Fibroblast of lung (primary cell): ENCODE measurements at places on chromosomes 1 and 21.
A peak's percentile ranks its signal among the peaks of the same experiment; 100 is the strongest.

DNA sequence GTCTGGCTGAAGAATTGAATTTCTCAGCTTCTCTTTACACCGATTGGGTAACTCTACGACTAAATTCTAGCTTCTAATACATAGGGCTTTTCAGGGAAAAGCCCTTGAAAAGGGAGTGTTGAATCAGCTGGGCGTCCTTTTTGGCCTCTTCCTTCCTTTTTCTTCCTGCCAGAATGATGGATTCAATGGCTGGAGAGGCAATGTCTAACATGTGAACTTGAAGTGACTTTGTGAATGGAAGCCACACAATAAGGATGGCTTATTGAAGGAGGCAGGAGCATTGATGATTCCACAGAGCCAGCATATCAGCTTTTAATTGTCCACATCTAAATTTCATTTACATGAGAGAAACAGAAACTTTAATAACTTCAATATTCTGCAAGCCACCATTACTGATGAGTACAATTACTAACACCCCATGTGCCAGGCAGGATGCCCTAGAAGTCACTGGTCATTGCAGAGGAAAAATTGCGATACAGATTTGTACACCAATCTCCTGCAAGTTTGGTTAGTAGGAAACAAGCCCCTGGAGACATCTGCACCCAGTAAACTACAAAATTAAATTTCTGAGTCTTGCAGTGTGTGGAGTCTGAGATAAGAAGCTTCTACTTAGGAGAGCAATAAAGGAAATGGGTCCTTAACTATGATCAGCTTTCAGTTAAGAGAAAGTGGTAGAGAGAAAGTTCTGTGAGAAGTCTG is 56.1 kb downstream of the STYXL2 start:
- no peaks in the 10 kb centered on the region for H3K27me3 ChIP-seq
- DNase-seq, result no peak

GRCh38 chr1:198359024-198359653 is 181.3 kb downstream of the ATP6V1G3 start:
- no peaks in the 10 kb centered on the region for H3K36me3 ChIP-seq
- no peaks in the 10 kb centered on the region for H3K27me3 ChIP-seq
- no peak overlapping the region for H3K4me3 ChIP-seq

DNA sequence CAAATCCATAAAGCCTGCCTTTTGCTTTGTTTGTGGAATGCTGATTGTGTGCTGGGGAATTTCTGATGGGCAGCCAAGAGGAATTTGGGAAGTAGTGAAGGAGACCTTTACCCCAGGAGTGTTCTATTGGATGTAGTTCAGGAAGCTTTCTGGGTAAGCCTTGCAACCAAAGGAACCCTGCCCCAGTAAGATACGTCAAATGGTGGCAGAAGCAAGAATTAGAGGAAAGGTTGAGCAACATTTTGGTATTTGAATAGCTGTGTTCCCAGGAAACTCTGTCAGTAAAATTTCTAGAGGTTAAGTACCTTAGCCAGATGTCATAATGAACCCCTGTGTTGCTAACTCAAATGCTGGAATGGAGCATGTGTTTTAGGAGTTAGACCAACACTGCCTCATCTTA is 6.4 kb downstream of the MGST3 start:
- no peaks in the 10 kb centered on the region for H3K27me3 ChIP-seq
- H3K4me1 ChIP-seq, result peaks cover 8% of the 10 kb centered on the region
- DNase-seq, result peak; percentile 81
- peaks cover 3% of the 10 kb centered on the region for H3K36me3 ChIP-seq
- H3K4me3 ChIP-seq, result no peak overlapping the region
- H3K27ac ChIP-seq, result peak overlapping the region; percentile 64

DNA sequence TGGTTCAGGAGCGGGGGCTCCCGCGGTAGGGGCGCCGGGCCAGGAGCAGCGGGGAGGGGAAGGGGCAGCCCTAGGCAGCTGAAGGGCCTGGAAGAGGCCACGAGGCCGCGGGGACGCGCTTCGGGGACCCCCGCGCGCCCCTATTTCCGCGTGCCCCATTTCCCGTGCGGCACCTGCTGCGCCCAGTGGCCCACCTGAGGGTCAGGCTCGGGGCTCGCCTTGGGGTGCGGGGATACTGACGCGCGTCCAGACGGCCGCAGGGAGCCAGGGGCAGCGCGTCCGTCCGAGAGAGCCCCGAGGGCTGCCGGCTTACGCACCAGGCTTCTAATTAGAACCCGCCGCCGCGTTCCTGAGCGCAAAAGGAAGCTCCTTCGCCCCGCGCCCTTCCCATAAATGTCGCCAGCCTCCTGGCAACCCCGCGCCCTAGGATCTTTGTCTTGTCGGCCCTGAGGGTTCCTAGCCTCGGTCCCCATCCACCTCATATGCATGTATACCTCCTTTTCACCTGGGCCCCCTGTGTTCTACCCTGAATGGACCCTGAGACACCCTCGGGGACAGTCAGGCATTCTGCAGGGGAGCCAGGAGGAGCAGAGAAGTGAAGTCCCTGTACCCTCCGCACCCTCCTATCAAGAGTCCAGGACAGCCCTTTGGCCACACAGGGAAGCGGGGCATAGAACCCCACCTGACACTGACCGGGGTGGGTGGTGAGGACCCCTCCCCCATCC is 1.8 kb downstream of the WNT3A start:
- H3K27me3 ChIP-seq, result peaks cover 37% of the 10 kb centered on the region
- H3K27ac ChIP-seq, result no peak overlapping the region
- H3K36me3 ChIP-seq, result no peaks in the 10 kb centered on the region
- no peak overlapping the region for H3K4me3 ChIP-seq
- H3K4me1 ChIP-seq, result no peaks in the 10 kb centered on the region

DNA sequence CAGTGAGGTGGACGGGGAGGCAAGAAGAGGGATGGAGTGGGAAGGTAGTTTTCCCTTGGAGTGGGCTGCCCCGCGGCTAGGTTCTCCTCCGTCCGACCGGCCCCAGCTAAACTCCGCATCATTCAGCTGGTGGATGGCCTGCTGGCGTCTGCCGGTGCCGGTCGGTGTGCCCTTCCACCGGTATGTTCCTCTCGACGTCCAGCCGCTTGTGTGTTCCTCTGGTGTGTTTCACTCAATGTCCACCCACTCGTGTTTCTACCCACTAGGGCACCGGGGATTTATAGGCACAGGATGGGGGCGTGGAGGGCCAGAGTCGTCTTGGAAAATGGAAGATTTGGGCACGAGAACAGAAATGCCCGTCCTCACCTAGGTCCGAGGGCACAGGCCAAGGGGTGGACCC is 931.7 kb upstream of the B3GALT2 start:
- no peak for DNase-seq
- no peaks in the 10 kb centered on the region for H3K36me3 ChIP-seq
- no peak overlapping the region for H3K4me3 ChIP-seq
- H3K4me1 ChIP-seq, result no peaks in the 10 kb centered on the region
- no peaks in the 10 kb centered on the region for H3K27me3 ChIP-seq
- no peak overlapping the region for H3K27ac ChIP-seq

DNA sequence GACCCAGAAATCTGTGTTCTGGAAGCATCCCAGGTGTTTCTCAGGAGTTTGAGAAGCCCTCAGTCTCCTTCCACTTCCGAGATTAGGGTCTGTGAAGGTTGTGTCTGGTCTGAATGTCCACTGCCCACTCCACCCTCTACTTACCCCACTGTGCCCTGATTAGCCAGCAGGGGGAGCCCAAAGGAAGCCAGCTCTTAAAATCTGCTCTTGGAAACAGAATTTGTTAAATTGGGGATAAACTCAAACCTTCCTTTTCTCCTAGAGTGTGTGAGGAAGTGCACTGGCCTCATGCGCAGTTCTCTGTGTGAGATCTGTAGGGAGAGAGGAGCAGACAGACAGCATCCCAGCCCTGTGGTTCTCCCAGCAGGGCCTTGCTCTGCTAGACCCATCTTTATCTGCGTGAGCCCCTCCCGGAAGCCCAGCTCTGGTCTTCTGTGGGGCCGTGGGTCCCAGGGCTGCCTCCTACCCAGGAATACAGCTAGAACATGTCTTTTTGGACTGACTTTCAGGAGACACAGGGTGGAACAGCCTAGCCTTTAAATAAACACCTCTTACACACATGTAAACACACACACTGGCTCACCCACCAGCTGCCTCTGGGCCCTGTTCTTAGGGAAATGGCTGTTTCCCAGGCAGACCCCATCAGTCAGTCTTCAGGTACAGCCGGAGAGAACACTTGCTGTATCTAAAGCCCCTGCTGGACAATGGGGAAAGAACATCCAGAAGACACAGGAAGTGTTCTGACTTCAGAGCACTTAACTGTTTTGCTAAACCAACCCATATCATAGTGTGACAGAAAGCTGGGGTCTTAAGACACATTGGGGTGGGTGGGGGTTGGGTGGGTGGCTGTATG is 52.2 kb downstream of the SMYD2 start:
- peak; percentile 47 for DNase-seq
- peak overlapping the region; percentile 48 for H3K27ac ChIP-seq
- no peaks in the 10 kb centered on the region for H3K27me3 ChIP-seq
- H3K4me3 ChIP-seq, result no peak overlapping the region

DNA sequence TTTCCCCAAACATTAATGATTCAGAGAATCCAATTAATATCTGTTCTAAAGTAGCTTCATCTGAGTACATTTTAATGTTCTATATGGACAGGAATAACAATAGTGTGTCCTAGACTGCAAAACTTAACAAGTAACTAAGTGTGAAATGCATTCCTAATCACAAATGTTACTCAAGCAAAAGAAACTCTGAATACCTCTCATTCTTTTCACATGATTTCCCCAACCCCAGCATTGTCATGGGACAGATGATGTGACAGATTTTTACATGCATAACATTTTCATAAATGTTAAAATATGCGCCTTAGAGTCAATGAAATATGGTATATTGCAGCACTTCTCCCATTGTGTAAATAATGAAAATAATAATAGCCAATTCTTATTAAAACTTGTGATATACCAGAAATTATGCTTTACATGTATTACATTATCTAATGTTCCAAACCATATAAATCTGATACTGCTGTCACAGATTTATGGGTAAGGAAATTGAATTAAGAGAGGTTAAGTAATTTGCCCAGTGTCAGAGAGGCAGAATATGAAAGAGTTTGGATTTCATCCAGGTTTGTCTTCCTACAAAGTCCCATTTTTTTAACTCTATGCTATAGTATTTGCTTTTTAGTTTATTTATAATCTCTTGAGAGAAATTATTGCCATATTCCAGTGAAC is 269.4 kb downstream of the LRRC7 start:
- H3K36me3 ChIP-seq, result no peaks in the 10 kb centered on the region
- H3K27me3 ChIP-seq, result no peaks in the 10 kb centered on the region
- no peak overlapping the region for H3K27ac ChIP-seq
- no peak overlapping the region for H3K4me3 ChIP-seq
- peak; percentile 13 for DNase-seq

- DNase-seq, result no peak
- no peaks in the 10 kb centered on the region for H3K27me3 ChIP-seq
- no peak overlapping the region for H3K4me3 ChIP-seq
- H3K27ac ChIP-seq, result no peak overlapping the region
- no peaks in the 10 kb centered on the region for H3K4me1 ChIP-seq
Observed at GRCh38 chr1:235275223-235275622, 52.8 kb downstream of the ARID4B start.

GRCh38 chr1:202310746-202311145 is 31.0 kb downstream of the UBE2T start:
- H3K27me3 ChIP-seq, result peaks cover 29% of the 10 kb centered on the region
- H3K4me1 ChIP-seq, result no peaks in the 10 kb centered on the region
- no peak overlapping the region for H3K27ac ChIP-seq
- H3K36me3 ChIP-seq, result no peaks in the 10 kb centered on the region
- no peak for DNase-seq

- peaks cover 6% of the 10 kb centered on the region for H3K4me1 ChIP-seq
- peak overlapping the region; percentile 76 for H3K4me3 ChIP-seq
- DNase-seq, result no peak
Observed at GRCh38 chr1:91020486-91020885, 1.3 kb downstream of the ZNF644 start.

DNA sequence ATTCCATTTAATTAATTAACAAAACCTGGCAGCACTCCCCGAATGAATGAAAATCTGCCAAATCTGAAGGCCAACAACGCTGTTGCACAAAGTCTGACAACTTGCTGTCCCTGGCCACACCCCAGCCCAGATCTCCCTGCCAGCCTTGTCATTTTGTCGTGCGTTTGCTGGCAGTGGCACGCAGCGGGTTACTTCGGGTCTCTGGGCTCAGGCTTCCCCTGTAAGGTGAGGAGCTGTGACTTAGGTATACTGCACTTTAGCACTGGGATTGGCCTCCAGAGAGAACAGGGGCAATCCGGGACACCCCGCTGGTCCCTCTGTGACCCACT is 34.3 kb upstream of the SIM2 start:
- H3K27me3 ChIP-seq, result peaks cover 25% of the 10 kb centered on the region
- no peak for DNase-seq
- no peaks in the 10 kb centered on the region for H3K36me3 ChIP-seq
- H3K4me3 ChIP-seq, result no peak overlapping the region
- H3K4me1 ChIP-seq, result no peaks in the 10 kb centered on the region

DNA sequence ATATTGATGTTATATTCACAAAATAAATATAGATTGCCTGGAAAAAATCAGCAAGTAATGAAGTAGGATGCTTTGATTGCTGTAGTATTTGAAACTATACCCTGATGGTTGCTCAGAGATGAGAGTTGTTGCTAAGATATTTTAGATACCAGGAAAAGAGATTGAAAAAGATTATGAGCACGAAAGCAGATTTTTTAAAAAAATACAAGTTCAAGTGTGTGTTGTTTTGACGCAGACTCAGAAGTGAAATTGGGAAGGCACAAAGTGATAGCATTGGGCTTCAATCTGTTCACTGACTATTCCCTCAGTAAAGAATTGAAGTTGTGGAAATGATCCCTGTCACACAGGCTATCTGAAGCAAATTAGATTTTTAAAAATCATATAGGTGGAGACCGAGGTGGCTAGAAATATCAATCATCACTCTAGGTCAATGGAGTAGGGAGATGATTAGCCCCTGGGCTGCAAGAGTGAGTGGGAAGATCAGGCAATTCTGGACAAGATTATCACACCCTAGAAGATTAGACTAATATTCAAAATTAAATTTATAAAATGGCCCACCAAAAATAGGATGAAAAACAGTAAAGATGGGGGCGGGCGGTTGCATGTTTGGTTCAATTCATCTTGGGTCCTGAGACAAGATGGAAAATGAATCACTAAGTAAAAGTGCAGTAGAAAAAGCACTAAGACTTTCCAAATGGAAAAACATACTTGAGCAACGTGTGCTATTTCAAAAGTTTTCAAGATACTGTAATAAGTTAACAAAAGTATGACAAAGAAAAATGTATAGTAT is 41.5 kb upstream of the LRRC8D start:
- no peaks in the 10 kb centered on the region for H3K4me1 ChIP-seq
- H3K27ac ChIP-seq, result no peak overlapping the region
- H3K27me3 ChIP-seq, result no peaks in the 10 kb centered on the region
- H3K36me3 ChIP-seq, result no peaks in the 10 kb centered on the region
- no peak overlapping the region for H3K4me3 ChIP-seq
- DNase-seq, result no peak
